Aortic smooth muscle cell (primary cell): ENCODE measurements at places on chromosomes 3 and 15. TPM values are rescaled to one million over a fixed set of nuclear protein-coding genes. Genes with fewer than 3 reads are reported as not detected.

Gene CHL1
- not detected in 2 replicates for total RNA-seq

Gene FBXW12
- total RNA-seq, result not detected in 2 replicates

Gene ATP2B2
- total RNA-seq, result 0.13 TPM in 1 of 2 replicates, not detected in the other

Gene KAT2B
- total RNA-seq, result 15.2 and 16.2 TPM in 2 replicates

Gene ARNT2
- total RNA-seq, result 4.6 and 6.5 TPM in 2 replicates

Gene FAM240A
- total RNA-seq, result not detected in 2 replicates
